ENCODE measurements at places on chromosomes 6 and 20.

DNA sequence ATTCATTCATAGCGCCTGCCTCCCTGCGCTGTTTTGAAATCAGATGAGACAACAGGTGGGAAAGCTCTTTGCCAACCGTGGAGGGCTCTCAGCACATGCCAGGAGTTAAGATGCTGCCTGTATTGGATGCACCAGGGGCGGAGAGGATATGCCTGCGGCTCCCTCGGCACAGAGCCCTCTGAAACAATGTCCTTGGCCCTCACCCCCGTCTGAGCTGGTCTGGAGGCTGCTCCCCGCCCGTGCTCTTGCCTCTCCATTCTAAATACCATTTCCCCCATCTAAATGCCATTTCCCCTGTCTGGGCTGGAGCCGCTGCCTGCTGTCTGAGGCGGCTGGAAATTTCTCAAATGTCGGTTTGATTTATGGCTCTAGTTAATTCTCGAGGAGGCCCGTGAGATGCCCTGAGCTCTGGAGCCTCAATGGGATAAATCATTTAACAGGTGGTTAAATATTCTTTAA lies 50.8 kb upstream of the MLN start:
- no peak for DNase-seq

DNA sequence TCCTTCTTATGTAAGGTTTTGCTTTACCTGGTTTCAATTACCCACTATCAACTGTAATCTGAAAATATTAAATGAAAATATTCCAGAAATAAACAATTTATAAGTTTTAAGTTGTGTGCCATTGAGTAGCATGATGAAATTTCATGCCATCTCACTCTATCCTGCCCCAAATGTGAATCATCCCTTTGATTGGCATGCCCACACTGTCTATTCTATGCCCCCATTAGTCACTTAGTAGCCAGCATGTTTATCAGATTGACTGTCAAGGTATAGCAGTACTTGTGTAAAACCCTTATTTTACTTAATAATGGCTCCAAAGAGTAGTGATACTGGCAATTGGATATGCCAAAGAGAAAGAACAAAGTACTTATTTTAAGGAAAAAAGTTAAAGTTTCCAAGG lies 403.8 kb downstream of the ADGRB3 start:
- no peak for DNase-seq

DNA sequence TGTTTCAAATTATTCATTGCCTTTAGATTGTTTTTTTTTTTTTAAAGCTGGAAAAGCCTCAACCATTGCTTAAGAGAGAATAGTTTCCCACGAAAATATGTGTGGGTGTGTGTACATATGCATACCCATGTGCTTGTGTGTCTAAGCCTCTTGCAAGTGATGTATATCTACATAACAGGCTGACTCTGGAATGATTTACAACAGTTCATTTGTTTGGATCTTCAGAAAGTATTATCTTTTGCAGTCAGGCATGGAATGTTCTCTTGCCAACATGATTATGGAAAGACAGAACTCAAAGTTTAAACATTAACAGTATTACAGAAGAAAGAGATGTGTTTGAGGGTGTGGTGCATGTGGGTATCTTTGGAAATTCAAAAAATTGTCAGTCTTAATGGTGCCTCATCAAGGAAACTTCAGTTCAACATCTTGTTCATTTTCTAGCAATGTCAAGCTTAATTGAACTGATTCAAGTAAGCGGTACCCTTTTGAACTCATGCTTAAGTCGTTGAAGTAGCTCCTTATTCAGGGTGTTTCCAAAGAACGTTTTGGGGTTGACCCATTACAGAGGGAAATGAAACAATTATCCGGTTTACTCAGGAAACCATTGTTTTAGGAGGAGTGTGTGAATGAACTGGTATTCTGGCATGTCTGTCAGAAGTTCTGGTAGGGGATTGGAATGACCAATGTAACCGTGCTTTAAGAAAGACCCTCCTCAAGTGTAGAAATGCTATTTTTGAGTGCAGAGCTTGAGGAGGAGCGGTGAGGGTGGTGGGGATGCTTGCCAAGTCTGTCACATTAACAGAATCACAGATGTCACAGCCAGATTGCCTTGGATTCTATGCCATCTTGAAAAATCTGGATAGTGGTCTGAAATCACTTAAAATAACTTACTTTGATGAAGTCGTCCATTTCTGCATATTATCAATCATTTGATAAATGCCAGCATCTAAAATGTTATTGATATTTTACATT lies 60.3 kb downstream of the ADGRG6 start:
- DNase-seq, result no peak

DNA sequence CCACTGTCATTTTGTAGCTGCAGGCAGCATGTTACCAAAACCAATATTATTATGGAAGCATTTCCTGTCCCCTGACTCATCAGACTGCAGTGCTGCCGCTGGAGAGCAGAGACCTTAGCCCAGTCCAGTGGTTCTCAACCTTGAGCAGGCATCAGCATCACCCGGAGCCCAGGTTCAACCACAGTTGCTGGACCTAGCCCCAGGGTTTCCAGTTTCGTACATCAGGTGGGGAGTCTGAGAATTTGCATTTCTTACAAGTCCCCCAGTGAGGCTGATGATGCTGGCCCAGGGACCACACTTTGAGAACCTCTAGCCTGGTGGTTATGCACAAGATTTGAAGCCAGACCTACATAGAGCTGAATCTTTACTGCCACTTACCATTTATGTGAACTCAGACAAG lies 47.3 kb downstream of the LY86 start:
- no peak for DNase-seq

Measured in renal cortex interstitium (tissue), 15 donors.